ENCODE measurements at places on chromosomes 5 and 9.

DNA sequence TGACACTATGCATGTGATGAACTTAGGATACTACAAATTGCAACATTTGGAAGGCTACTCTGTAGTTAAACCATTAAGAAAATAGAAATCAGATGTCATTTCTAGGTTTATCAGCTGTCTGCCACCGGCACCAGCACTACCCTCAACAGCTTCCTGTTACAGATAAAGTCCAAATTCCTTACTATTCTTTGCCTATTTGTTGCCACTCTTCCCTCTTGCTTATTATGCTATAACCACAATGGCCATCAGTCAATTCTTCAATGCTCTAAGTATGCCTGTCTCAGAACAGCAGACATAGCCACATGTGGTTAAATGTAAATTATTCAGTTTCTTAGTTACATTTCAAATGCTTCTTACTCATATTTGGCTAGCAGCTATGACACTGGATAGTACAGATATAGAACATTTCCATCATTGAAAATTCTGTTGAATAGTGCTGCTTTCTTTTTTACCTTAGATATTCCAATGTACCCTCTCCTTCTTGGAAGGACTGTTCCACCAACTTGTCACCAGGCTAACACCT is 21.0 kb downstream of the DHX29 start:
- no peak for DNase-seq

DNA sequence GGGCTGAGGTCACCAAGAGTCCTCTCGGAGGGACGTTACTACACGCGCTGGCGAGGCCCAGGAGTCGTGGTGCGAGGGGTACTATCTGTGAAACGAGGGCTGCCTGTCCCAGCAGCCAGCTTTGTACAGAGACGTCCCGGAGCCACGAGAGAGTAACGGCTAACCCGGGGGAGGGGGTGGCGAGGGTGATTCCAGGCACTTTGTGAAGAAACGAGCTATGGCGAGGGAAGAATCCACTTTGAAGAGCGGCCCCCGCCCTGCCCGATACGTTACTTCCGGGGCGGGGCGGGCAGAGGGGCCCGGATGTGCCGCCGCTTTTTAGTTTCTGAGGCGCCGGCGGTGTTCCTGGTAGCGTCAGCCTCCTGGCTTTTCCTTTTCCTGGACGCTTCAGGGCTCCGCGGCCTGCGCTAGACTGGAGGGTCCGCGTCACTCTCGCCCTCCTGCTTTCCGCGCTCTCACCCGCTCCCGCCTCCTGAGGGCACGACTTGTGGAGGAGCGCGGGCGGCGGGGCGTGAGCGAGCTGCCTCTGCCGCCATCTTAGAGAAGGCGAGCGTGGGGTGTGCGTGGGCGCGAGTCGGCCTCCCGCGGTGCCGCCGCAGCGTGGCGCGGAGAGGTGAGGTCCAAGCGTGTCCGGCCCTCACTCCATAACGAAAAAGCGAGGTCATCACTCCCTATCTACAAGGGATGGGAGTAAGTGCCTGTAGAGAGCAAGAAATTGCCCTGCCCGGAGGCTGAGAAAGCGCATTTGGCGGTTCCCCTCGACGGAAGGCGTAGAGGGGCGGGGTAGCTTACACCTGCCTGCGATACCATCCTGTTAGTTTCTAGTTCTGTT is 580 bp upstream of the RFX3 start:
- peak; percentile 86 for DNase-seq

DNA sequence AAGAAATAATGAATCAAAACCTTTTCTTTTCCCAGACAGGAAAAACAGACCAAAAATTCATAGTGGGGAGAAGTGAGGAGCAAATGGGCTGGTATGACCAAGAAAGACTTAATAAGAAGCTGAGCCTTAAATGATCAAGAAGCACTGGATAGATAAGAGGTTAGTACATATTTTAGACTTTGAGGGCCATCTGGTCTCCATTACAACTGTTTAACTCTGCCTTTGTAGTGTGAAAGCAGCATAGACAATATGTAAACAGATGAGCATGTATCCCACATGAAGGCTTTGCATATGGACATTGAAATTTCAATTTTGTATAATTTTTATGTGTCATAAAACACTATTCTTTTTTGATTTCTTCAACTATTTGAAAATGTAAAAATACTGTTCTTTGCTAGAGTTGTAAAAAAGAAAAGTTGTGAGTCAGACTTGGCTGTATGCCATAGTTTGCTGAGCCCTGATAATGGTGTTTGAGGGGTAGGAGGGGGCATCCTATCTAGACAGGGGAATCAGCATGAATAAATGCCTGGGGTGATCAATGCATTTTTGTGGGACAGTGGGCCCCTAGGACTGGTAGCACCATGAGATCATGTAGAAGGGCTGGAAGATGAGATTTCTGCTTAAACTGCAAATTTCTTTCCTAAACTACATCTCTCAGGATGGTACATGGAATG is 91.8 kb upstream of the GPR151 start:
- no peak for DNase-seq

DNA sequence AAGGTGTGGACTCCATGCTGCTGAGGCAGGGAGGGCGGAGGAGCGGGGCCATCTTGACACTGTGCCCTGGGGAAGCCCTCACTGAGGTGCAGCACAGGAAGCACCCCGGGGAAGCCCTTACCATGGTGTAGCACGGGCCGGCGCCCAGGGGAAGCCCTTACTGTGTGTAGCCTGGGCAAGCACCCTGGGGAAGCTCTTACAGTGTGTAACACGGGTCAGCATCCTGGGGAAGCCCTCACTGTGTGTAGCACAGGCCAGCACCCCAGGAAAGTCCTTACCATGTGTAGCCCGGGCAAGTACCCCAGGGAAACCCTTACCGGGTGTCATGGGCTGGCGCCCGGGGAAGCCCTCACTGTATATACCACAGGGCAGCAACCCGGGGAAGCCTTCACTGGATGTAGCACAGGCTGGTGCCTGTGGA is 62.6 kb upstream of the ZNF354B start:
- no peak for DNase-seq

DNA sequence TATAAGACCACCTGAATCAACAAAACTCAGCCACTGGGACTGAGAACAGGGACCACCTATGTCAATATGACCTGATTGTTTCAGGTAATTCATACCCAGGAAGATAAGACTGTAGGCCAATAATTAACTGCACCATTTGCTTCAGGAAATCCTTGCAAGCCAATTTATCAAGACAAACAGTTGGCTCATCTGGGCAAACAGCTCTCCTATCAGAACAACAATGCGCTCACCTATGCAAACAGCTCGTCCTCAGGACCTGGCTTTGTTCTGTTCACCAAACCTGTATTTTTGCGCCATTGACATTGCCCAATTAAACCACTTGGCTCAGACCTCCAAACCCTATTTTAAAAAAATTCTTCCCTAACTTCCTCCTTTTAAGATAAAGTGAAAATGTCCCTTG is 92.3 kb upstream of the MARCHF11 start:
- DNase-seq, result no peak

DNA sequence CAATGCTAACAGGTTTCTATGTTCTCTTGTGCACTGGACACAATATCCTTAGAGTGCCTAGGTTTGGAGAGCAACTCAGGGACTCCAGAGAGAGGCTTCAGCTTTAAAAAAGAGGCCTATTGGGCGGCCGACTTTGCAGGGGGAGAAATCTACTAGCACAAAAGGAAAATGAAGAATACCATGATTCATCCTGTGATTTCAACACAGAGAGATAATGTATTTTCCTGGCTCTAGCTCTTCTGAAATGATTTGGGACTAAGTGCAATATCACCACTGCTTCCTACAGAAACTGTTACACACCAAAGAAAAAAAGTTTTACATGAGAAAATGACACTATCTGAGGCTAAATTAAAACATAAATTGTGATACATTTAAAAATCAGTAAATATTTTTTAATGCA is 146.1 kb upstream of the TSLP start:
- no peak for DNase-seq

DNA sequence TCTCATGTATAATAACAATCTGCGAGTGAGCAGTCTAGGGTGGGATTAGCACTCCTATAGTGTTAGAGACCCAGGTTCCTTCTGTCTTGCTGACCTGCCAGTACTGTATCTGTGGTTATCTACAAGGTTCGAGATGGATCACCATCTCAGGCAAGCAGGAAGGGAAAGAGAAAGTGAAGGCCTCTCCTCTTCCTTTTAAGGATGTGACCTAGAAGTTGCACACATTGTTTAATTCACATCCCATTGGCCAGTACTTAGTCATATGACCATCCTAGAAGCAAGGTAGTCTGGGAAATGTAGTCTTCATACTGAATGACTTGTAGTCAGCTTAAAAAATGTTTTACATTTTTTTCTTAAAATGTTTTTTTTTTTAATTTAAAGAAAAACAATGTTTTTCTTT is 168.6 kb downstream of the CARTPT start:
- DNase-seq, result no peak

DNA sequence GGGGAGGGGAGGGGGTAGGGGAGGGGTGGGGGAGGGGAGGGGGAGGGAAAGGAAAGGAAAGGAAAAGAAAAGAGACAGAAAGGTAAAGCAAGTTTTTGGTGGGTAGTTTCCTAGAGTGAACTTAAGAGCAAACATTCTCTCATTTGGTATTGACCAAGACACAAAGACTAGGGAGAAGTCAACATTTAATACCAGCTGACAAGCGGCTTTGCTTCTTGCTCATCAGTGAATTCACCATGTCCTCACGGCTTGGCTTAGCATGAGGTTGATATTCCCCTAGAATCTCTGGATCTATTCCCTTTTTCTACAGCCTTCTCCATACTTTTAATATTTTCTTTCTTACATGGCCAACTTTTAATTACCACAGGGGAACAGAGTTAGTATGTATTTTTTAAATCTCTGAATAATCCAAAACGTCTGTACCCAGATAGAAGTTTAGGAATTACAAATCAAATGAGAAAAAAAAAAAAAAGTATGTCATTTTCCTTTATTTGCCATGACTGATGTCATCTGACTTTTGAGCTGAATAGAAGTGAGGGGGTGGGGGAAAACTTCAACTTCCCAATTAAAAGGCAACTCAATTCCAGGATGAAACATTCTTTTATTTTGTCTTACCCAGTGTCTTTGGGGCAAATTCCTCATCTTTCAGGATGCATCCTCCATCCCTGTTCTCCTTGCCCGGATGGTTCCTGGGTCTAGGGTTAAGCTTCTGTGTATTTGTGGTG is 40.1 kb upstream of the GLIS3 start:
- DNase-seq, result no peak

- DNase-seq, result no peak
These were observed 12.5 kb downstream of the PTCH1 start for GRCh38 chr9:95504053-95504963.
